ENCODE measurements at places on chromosomes 1 and 21.

DNA sequence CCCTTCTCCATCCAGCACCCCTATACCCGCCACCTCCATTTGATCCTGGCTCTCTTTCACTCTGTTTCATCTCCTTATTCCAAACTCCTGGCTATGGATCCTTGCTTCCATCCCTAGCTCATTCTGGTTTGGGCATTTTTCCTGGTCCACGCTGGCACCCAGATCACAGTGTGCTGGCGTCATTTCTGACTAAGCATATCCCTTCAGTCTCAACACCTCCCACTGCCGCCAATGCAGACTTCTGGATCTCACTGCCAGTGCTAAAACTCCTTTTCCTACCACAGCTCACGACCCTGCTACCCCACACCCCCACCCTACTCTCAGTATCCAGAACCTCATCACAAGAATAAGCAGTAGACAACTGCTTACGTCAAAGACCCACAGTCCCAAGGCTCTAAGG lies 16.3 kb downstream of the SEC16B start:
- no peak for DNase-seq

DNA sequence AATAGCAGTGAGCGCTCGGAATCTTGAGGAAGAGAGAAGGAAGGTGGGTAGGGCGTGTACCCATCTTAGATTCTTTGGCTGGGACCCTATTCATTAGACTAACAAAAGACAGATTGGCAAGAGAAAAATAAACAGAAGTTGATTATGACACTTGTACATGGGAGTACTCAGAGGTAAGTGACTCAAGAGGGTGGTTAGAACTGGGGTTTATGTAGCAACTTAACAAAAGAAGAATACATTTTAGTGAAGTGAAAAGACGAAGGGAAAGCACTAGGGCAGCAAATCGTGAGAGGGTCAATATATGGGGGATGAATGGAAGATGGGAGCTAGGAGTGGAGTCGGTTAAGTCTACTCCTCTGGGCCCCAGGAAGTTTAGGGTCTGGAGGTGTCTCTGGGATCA lies 25.8 kb upstream of the RCC2 start:
- no peak for DNase-seq

DNA sequence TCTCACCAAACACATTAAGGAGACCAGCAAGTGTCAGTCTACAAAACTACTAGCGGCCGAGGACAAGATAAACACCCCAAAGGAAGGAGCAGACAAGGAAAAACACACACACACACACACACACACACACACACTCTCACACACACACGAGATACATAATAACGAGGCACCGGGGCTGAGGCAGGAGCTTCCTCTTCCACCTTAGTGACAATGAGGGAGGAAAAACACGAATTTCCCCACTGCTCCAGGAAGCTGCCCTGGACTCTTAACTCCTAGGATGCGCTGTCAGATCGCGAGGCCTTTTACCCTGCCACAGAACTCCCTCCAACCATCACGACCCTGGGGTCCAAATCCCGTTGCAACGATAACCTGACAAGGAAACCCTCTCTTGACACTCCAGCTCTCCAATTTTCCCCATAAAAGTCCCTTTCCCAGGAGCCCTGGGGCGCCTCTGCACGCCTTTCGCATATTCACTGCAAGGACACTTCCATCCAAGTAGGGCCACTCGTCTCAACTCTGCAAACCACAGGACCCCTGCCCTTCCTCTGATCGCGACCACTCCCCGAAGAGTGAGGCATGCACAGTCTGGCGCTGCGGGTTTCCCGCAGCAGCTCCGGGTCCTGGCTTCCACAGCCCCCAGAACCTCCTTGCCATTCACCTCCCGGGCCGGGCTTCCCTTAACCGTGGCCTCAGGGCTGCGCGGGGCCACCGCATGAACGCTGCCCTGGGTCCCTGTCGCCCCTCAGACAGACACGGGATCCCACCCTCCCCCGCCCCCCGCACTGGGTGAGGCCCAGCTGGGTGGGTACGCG lies 581 bp downstream of the ETV3 start:
- DNase-seq: peak; percentile 35

DNA sequence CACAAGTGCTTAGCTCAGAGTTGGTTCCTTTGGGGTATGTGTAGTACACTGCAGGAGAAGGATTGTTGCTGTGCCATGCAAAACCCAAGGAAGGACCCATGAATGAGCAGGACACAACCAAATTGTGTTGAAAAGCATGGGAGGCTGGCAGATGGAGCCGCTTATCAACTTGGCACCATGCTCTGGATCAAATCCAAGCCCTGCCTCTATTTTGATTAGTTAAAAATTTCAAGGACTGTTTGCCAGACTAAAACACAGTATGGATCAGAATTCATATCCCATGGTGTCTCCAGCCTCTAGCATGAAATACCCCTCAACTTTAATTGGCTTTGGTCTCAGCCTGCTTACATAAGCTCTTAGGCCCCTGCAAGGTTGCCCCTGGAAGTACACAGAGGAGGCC lies 27.8 kb downstream of the CCDC185 start:
- DNase-seq: no peak

DNA sequence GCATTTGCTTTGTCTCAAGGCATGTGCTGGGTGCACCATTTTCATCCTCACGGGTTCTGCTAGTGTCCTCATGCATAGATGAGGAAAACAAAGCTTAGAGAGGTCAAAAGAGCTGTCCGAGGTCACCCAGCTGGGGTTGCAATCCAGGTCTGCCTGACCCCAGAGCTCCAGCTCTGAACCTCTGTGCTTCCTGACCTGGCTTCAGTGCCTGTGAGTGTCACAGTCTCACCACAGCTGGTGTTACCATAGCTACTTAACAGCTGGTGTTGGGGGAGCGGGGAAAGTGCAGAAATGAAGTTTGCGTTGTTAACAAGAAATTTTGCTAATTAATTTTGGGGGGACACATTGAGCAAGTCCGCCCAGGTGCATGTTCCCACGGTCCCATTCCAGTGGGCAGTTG lies 328.5 kb downstream of the KIF26B start:
- DNase-seq: no peak

DNA sequence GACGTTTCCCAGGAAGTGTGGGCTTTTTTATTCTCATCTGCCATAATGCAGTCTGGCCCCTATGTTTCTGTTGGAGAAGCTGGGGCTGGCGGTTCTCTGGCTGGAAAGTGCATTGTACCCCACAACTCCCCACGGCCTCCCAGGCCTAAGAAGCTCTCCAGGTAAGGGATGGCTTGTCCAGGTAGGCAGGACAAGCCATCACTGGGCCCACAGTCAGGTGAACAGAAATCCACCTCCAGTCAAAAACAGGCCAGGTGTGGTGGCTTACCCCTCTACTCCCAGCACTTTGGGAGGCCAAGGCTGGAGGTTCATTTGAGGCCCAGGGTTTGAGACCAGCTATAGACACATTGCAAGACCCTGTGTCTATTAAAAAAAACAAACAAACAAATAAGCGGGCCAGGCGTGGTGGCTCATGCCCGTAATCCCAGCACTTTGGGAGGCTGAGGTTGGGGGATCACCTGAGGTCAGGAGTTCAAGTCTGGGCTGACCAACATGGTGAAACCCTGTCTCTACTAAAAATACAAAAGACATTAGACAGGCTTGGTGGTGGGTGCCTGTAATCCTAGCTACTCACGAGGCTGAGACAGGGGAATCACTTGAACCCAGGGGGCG lies 3.1 kb upstream of the WNT9A start:
- DNase-seq: no peak

DNA sequence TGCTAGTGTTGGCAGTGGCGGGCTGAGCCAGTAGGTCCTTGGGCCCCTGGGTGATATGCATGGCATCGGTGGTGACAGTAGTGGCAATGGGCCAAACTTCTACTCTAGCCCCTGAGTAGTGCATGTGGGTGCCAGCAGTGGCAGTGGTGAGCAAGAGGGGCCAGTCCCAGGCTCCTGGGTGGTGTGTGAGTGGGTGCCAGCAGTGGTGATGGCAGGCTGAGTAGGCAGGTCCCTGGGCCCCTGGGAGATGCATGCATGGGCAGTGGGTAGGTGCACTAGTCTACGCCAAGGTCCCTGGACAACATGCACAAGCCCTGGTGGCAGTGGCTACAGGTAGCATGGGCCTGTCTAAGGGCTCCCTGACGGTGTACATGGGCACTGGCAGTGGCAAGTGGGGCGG lies 24.6 kb upstream of the TTC22 start:
- no peak for DNase-seq

GRCh38 chr1:224448453-224449017 lies 13.9 kb upstream of the WDR26 start:
- no peak for DNase-seq

- DNase-seq: no peak
Measured at GRCh38 chr1:95793893-95794292, 559.9 kb downstream of the RWDD3 start.

GRCh38 chr1:151288502-151288901 lies 6.4 kb downstream of the ZNF687 start:
- no peak for DNase-seq

DNA sequence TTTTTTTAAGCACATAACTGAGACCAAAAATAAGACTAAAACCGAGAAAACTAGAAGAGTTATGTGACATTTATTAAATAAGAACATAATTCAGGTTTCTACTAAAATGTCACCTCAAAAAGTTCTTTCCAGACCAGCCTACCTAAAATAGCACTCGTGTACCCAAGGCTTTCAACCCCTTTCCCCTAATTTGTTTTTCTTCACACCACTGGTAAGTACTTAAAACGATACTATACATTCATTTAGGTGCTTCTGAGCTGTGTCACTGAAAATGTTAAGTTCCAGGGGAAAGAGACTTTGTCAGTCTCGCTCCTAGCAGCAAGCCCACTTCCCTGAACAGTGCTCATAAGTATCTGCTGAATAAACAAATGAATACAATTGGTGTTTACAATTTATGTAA lies 6.8 kb downstream of the RRAGC start:
- no peak for DNase-seq

DNA sequence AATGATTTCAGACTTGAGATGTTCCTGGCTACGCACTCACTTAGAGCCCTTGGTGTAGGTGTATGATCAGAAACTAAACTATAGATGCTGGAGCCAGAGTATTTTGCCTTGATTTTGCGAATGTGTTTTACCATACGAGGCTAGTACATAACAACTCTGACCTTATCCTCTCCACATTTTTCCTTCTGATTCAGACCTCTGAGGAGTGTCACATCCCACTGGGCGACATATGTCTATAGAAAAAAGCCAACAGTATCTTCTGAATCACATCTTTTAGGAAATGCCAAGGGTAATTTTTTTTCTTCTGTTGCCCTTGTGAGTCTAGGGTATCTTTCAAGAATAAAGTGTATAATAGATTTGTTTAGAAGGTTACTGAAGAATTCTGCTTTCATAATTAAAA lies 49.6 kb downstream of the AK4 start:
- no peak for DNase-seq

- no peak for DNase-seq
Measured at GRCh38 chr21:39954570-39954969, 87.3 kb downstream of the PCP4 start.

- DNase-seq: no peak
Measured at GRCh38 chr1:66168467-66168887, 365.5 kb upstream of the SGIP1 start.

DNA sequence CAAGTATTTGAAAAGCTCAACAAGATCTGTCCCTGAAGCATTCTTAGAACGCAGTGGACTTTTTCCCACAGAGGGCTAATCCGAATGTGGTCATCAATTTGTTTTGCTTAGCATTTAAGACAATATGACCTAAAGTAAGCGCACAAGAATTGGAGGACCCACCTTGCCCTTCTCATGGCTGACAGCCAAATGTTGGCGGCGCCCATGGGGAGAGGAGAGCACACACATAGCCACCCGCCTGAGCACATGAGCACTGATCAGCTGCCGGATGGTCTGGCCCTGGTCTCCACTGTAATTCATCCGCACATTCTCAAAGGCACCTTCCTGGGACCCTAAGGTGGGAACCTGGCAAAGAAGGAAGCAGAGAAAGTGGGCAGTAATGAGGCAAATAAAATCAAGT lies 52.4 kb downstream of the UBR4 start:
- DNase-seq: no peak

GRCh38 chr1:167081594-167082156 lies 8.5 kb downstream of the GPA33 start:
- no peak for DNase-seq

DNA sequence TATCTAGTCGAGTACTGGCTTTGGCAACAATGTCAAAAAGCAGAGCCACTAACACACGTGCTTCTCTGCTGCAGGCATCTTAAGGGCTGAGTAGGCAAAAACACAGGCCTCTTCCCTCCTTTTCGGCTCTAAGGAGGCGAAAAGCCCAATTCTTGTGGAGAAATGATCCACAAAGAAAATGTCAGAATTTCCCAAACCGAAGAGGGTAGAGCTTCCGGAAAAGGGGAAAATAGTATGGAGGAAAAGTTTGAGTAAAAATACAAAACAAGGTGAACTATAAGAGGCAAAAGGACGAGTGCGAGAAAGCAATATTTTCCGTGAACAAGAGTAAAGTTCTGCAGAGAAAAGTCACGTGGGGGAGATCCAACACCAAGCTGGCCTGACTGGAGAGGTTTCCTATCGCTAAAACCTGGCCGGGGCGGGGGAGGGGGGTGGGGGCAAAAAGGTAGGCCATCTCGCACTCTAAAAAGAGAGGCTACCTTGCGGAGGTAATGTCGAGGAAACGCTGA lies 551 bp downstream of the ZRANB2 start:
- DNase-seq: no peak

DNA sequence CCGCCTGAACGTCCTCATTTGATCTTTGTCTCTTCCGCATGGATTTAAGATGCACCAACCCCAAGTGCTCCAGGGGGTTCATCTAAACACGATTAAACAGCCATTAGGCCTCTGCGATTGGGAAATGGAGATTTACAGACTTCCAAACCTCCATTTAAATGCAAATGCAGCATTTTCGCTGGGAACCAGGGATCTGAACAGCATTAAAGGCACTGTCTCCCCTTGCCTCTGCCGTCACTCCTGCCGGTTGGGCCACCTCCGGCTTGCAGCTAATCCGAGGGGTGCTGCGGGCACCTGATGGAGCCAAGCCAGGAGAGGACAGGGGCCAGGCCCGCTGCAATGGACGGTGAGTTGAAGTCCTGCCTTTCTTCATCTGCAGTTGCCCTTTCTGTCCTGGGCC lies 70.3 kb upstream of the KLHDC7A start:
- DNase-seq: no peak

- DNase-seq: no peak
Measured at GRCh38 chr1:196423612-196424011, 184.6 kb downstream of the KCNT2 start.

- no peak for DNase-seq
Measured at GRCh38 chr1:12407962-12408454, 178.2 kb downstream of the VPS13D start.

DNA sequence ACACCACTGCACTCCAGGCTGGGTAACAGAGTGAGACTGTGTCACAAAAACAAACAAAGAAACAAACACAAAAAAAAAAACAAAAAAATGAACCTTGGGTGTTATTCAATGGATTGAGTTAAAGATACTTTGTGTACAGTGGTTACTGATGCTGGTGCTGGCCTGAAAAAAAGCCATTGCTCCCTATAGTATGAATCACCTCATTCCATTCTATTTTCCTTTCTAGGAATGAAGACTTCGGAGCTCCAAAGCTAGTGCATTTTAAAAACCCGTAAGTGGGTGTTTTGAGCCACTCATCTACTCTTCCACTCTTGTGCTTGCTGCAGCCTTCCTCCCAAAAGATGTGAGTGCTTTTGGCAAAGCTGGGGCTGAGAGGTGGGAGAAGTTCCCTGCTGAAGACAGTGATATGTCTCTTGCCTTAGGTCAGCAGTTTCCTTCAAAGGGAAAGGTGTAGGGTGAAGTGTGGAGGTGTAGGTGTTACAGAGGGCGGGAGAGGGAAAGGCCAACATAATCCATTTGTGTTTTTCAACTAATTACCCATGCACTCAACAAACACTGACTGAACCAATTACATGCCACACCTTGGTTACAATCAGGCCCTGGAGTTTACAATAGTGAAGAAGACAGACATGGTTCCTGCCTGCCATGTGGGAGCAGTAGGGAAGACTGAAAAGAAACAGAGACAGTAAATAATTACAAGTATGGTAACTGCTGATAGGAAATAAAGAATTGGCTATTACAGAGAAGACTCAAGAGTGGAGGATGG lies 55.0 kb upstream of the SERBP1 start:
- DNase-seq: no peak
